ENCODE measurements at places on chromosomes 3 and 15. TPM values are rescaled to one million over a fixed set of nuclear protein-coding genes. Genes with fewer than 3 reads are reported as not detected.
A peak's percentile ranks its signal among the peaks of the same experiment; 100 is the strongest.

RAD51 gene
- not detected for total RNA-seq

ECE2 gene
- not detected for total RNA-seq

AADACL2 gene
- 0.21 TPM for total RNA-seq

CIAO2A gene
- total RNA-seq = 34.0 TPM

NANOGP8 gene
- not detected for total RNA-seq

BNC1 gene
- 0.49 TPM for total RNA-seq

CYB561D2 gene
- 8.2 TPM for total RNA-seq

GRCh38 chr3:42763021-42763420 is 10.0 kb downstream of the CCDC13 start:
- no peak overlapping the region for H3K4me3 ChIP-seq
- no peak overlapping the region for H3K27ac ChIP-seq
- no peaks in the 10 kb centered on the region for H3K27me3 ChIP-seq

- no peak overlapping the region for H3K4me3 ChIP-seq
- no peaks in the 10 kb centered on the region for H3K36me3 ChIP-seq
- H3K4me1 ChIP-seq = no peaks in the 10 kb centered on the region
These were observed 214.5 kb downstream of the SNRPN start for GRCh38 chr15:25169318-25169717.

DNA sequence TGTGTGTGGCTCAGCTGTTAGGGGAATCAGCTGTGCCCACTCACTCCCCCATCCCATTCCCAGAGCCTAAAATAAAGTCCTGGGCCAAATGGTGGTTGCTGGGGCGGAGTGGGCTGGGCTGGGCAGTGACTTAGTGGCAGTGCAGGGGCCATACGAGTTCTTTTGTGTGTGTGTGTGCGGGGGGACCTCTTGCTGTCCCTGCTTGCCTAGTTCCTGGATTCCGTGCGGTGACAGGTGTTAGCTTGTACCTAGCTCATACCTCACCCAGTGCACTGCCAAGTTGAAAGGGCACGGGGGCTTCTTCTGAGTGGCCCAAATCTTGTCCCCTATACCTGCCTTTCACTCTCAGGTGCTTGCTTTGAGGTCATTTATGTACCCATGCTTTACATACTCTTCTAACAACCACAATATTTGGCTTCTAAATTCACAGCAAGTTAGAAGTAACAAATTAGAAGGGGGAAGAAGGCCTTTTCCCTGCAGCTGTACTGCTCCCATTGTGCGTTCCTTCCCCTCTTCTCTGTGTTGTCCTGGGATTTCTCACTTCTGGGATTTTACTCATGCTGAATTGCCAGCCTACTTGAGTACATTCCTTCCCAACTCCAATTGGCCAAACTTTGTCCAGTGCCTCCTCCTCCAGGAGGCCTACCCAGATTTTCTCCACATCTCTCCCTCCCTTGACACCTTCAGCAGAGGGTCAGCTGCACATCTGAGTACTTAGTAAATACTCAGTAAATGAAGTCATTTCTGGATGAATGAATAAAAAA is 66.3 kb upstream of the POLG start:
- H3K27ac ChIP-seq = no peak overlapping the region
- H3K36me3 ChIP-seq = no peaks in the 10 kb centered on the region
- no peak overlapping the region for H3K4me3 ChIP-seq
- H3K27me3 ChIP-seq = peaks cover 14% of the 10 kb centered on the region

DNA sequence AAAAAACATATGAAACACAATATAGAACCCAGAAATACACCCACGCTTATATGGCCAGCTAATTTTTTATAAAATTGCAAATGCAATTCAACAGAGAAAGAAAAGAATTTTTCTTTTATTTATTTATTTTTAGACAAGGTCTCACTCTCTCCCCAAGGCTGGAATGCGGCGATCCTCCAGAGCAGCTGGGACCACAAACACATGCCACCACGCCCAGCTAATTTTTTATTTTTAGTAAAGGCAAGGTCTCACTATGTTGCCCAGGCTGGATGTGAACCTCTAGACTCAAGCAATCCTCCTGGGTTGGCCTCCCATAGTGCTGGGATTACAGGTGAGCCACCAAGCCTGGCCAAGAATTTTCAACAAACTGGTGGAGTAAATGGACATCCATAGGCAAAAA is 117.9 kb downstream of the SCAPER start:
- no peaks in the 10 kb centered on the region for H3K36me3 ChIP-seq
- DNase-seq = no peak
- no peak overlapping the region for H3K27ac ChIP-seq
- H3K27me3 ChIP-seq = no peaks in the 10 kb centered on the region
- no peaks in the 10 kb centered on the region for H3K4me1 ChIP-seq
- H3K4me3 ChIP-seq = no peak overlapping the region

- no peak overlapping the region for H3K4me3 ChIP-seq
- no peak overlapping the region for H3K27ac ChIP-seq
- H3K27me3 ChIP-seq = no peaks in the 10 kb centered on the region
- H3K4me1 ChIP-seq = no peaks in the 10 kb centered on the region
- H3K36me3 ChIP-seq = no peaks in the 10 kb centered on the region
- no peak for DNase-seq
These were observed 20.3 kb downstream of the GMPS start for GRCh38 chr3:155890671-155891190.

DNA sequence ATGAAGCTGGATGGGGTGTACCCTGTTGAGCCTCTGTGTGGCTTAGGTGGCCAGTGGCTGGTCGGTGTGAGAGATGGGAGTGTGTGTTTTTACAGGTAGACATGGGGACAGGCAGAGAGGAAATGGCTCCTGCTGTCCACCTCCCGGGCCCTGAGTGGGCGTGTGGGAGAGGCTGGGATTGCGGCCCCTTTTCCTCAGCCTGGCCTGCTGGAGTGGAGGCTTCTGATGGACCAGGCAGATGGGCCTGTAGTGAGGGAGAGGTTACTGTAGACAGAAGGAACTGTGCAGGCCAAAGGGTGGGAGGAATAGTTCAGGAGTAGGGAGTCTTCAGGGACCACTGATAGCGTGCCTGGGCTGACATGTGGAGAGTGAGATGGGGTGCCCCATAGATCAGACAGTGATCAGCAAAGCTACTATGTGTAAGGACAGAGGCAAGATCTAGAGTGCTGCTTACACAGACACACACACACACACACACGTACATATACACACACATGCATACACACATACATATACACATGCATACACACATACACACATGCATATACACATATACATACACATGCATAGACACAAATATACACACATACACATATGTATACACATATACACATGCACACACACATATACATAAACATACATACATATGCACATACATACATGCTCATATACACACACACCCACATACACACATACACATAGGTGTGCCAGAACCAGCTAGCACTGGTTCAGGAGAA is 26.4 kb downstream of the ACAA1 start:
- H3K27me3 ChIP-seq = no peaks in the 10 kb centered on the region
- DNase-seq = no peak
- no peaks in the 10 kb centered on the region for H3K36me3 ChIP-seq
- no peaks in the 10 kb centered on the region for H3K4me1 ChIP-seq

DNA sequence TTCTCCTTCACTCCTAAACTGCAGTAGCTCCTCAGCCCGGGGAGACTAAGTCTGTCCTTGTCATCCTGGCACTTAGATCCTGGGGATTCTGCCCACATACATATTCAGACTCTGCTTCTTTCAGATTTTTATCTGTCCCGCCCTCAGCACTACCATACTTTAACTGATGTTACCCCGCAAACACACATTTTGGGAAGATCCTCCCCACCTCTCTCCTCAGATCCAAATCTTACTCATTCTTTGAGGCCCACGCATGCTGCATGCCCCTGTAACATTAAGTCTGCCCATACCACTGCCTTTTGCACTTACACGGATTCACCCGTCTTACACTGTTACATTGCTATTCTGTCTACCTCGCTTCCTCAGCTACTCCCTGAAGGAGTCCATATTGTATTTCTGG is 36.1 kb downstream of the SENP8 start:
- no peaks in the 10 kb centered on the region for H3K36me3 ChIP-seq
- no peaks in the 10 kb centered on the region for H3K4me1 ChIP-seq
- H3K27ac ChIP-seq = no peak overlapping the region

DNA sequence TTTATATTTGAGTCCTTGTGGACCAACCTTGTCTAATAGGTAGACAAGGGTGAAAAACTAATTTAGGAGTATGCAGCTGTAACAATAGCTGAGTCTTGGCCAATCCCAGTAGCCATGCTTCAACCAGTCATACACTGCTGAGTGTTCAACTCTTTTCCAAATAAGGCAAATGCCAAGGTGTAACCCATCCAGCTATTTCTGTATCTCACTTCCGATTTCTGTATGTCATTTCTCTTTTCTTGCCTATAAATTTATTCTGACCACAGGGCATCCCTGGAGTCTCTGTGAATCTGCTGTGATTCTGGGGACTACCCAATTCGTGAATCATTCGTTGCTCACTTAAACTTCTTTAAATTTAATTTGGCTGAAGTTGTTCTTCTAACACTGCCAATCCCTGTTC is 93.2 kb downstream of the MAGI1 start:
- DNase-seq = no peak
- H3K4me3 ChIP-seq = no peak overlapping the region
- no peaks in the 10 kb centered on the region for H3K4me1 ChIP-seq
- H3K27ac ChIP-seq = no peak overlapping the region

GRCh38 chr3:40313975-40314860 is 4.7 kb downstream of the EIF1B start:
- no peak for DNase-seq
- H3K4me3 ChIP-seq = no peak overlapping the region
- no peaks in the 10 kb centered on the region for H3K4me1 ChIP-seq
- H3K27ac ChIP-seq = no peak overlapping the region
- H3K27me3 ChIP-seq = no peaks in the 10 kb centered on the region

- no peak overlapping the region for H3K27ac ChIP-seq
- no peaks in the 10 kb centered on the region for H3K36me3 ChIP-seq
- DNase-seq = no peak
- no peaks in the 10 kb centered on the region for H3K27me3 ChIP-seq
- H3K4me1 ChIP-seq = no peaks in the 10 kb centered on the region
These were observed 546.0 kb upstream of the CFAP20DC start for GRCh38 chr3:59595830-59596229.

- H3K27me3 ChIP-seq = no peaks in the 10 kb centered on the region
- no peak for DNase-seq
- H3K27ac ChIP-seq = no peak overlapping the region
- H3K36me3 ChIP-seq = no peaks in the 10 kb centered on the region
These were observed 48.1 kb downstream of the NTRK3 start for GRCh38 chr15:88208396-88208795.

DNA sequence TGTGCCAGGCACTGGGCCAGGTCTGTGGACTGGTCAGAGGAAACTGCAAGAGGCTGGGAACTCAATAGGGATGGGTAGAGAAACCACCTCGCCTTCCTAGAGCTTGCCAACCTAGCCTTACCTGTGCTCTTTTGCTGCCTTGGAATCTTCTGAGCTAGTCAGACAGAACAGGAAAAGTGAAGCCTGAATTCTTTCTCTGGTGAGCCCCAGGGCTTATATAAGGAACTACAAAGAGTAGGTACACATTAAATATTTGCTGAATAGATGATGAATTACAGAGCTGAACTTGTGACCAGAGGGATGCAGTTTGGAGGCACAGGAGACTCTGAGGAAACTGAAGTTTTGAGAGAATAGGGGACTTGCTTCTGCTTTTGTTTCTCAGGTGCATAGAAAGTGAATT is 15.6 kb upstream of the FBXW12 start:
- no peak overlapping the region for H3K4me3 ChIP-seq
- no peaks in the 10 kb centered on the region for H3K27me3 ChIP-seq
- H3K4me1 ChIP-seq = no peaks in the 10 kb centered on the region
- H3K27ac ChIP-seq = no peak overlapping the region

GRCh38 chr3:27681249-27681748 is 40.8 kb downstream of the EOMES start:
- no peaks in the 10 kb centered on the region for H3K27me3 ChIP-seq
- no peaks in the 10 kb centered on the region for H3K36me3 ChIP-seq
- no peak overlapping the region for H3K4me3 ChIP-seq
- H3K27ac ChIP-seq = no peak overlapping the region
- H3K4me1 ChIP-seq = no peaks in the 10 kb centered on the region

DNA sequence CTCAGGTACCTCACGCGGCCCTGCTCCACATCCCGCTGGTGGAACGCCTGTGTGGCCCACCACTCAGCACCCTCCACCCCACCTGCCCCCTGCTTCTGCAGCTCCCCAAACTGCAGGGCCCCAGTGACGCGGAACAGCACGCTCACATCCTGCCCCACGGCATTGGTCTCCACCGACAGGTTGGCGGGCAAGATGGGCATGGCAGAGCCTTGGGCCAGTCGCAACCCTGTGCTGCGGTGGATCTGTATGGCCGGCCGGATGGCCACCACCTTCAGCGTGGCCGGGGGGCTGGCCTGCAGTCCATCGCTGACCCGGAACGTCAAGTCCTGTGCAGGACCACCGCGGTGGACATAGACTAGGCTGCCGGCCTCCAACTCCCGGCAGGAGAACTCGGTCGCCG is 23.8 kb downstream of the CSPG4 start:
- no peaks in the 10 kb centered on the region for H3K36me3 ChIP-seq
- H3K27ac ChIP-seq = no peak overlapping the region
- DNase-seq = no peak
- no peaks in the 10 kb centered on the region for H3K4me1 ChIP-seq
- no peak overlapping the region for H3K4me3 ChIP-seq
- no peaks in the 10 kb centered on the region for H3K27me3 ChIP-seq

DNA sequence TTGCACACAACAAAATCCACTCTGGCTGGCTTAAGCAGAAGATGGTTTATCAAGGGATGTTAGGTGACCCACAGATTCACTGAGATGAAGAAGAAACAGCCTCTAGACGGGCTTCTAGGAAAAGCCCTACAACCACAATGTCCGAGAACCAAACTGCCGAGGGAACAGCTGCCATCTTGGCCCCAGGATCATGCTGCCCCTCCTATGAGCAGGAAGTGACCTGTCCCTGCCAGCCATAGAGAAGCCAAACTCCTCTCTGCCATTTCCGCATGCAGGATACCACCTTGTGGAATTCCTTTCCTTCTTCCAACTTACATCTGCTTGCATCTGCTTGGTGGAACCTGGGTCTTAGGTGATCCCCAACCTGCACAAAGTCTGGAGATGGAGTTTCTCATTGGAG is 11.4 kb upstream of the POMGNT2 start:
- no peak overlapping the region for H3K27ac ChIP-seq
- H3K36me3 ChIP-seq = no peaks in the 10 kb centered on the region
- no peak for DNase-seq
- H3K4me1 ChIP-seq = no peaks in the 10 kb centered on the region
- H3K4me3 ChIP-seq = no peak overlapping the region

- no peak overlapping the region for H3K4me3 ChIP-seq
- peak; percentile 30 for DNase-seq
- H3K27ac ChIP-seq = peak overlapping the region; percentile 8
- no peaks in the 10 kb centered on the region for H3K27me3 ChIP-seq
These were observed 175.6 kb upstream of the BCL6 start for GRCh38 chr3:187920913-187921312.
